Stimulated activated CD4-positive, alpha-beta T cell treated with anti-CD3 and anti-CD28 coated beads, Interleukin-2, amount 100 ng/mL, for 24 hours (primary cell): ENCODE measurements at places on chromosomes 7 and 10.

GRCh38 chr7:150756858-150757257 lies 19.6 kb downstream of the GIMAP5 start:
- DNase-seq, result no peak

DNA sequence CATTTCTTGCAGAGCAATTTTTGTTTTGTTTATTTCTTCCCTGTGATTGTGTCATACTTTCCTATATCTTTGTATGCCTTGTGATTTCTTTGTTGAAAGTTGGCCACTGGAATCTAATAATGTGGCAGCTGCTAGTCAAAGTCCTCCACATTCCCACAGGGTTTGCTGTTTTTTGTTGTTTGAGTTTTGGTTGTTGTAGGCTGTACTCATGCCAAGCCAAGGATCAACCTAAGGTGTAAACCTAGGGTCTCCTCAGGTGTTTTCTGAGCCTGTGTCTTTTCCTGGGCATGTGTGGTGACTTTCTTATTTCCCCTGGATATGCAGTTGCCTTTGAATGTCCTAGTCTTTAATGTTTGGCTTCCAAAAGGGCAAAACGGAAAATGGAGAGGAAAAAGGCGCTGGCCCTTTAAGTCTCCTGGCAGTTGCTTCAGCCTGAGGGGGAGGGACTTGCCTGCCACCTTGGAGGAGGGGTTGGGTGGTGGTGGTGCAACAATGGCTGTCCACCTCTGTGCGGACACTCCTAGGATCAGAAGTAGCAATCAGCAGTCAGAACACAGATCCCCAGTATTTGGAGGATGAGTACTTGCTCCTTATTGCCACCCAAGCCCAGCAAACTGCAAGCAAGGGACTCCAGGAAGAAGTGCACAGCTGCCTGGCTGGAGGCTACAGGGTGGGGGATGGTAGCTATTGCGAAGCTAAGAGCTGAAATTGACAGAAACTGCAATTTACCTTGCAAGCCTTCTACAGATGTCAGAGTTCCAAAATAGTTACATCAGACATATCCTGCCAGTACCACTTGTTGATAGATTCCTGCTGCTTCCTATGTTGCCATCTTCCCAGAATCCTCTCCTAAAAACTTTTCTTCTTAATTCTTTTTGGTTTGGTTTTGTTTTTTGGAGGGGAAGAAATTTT lies 5.6 kb upstream of the ZNF518A start:
- DNase-seq, result no peak

DNA sequence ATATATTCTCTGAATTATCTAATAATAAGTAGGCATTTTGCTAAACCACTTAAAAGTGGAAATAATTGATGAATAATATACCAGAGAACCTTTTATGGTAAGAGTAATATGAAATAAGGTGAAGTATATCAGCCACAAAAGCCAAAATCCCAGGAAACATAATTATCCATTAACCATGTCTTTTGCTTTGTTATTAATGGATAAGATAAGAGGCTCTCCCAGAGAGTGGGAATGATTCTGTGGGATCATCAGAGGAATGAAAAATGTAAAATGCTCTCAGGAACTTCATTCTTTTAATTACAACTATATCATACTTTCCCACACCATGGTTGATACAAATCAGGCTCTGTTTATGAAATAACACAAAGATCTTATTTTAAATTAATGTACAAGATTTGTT lies 391.7 kb upstream of the FZD8 start:
- no peak for DNase-seq

DNA sequence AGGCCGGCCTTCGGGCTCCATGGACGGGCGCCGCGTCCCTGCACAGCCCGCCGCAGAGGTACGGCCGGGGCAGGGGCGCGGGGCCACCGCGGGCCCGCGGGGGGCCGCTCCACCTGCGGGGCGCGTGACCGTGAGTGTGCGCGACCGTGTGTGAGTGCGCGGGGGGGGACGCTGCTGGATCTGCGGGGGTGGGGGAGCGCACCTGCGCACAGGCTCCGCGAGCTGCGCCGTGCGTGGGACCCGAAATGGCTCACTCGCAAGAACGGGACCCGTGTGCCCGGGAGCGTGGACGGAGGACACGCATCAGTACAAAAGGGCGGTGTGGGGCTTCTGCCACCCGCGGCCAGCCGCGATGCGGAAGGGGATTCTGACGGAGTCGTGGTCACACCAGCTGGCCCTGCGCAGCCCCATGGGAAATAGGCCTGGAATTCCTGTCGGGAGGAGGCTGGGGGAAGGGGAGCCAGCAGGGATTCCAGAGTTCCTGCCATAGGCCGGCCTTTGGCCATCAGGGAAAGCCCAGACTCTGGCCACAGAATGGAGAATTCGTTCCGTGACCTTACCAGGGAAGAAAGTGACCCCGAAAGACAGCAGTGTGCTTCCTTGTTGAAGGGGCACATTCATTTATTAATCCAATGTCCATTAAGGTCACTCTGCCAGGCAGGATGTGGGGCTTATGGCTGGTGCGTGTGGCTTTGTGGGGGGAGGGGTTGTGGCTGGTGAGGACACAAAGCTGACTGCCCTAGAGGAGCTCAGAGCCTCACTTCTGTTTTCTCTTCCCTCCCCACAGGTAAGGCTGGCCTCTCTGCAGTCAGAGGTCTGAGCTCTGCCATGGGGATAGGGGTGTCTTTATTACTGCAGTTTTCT lies 494 bp downstream of the REPIN1 start:
- peak; percentile 59 for DNase-seq

DNA sequence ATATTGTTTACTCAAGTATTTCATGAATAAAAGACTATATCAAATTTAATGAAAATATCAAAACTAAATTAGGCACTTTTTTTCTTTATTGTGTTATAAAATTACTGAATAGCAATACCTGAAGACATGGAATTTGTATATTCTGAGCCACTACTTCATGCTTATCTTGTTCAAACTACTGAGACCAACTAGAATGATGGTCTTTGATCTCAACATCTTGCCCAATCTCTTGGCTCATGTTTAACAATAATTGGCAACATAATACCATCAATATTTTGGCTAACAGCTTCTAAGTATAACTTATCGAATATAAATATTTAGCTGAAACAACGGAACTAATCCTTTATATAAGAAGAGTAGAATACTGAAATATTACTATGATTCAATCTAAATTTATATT lies 56.5 kb upstream of the AGMO start:
- DNase-seq, result no peak

GRCh38 chr7:29350351-29350750 lies 155.8 kb downstream of the CHN2 start:
- DNase-seq, result no peak

- DNase-seq, result peak; percentile 16
Observed at GRCh38 chr10:79352035-79352877, 5.0 kb downstream of the PPIF start.

DNA sequence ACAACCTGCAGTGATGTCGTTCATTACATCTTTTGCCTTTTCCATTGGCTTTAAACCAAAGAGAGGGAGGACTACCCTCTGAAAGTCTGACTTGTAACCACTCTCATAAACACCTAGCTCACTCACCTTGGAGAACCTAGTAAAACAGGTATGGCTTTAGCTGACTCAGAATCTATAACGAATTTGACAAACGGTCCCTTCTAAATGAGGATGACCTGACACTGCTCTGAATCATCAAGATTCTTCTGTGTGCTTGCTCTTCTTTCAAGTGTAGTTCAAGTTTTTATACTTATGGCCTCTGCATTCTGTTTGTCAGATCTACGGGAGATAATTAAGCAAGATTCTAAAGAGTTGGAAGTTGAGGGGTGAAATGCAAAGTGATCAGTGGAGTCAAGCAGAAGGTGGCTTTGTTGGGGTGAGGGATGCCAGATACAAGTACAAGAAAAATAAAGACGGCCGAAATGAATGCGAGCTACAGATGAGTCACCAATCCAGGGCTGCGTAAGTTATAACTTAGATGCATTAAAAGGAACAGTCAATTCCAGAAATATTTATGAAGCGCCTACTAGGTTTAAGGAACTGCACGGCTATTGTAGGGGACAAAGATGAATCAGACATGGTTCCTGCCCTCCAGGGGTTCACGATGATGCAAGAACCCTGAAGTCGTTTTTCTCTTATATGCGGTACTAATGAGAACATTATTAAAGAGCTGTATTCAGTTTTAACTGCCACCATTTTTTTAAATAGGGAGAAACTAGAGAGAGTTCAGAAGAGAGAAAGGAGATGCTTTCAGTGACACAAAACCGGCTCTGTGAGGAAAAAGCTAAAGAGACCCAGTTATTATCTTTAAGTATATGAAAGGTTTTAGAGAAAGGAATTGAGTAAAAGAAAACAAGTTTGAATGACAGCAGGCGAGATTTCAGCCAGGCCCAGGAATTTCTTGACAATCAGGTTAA lies 6.5 kb downstream of the HIPK2 start:
- DNase-seq, result no peak
